ENCODE measurements at places on chromosomes 11 and 22. TPM values are rescaled to one million over a fixed set of nuclear protein-coding genes. Genes with fewer than 3 reads are reported as not detected.
A peak's percentile ranks its signal among the peaks of the same experiment; 100 is the strongest.

The OR5J2 gene
- total RNA-seq, result not detected

The MS4A15 gene
- not detected for total RNA-seq

The C11orf42 gene
- total RNA-seq, result not detected

The UBASH3B gene
- 4.7 TPM for total RNA-seq

The TMEM121B gene
- total RNA-seq, result 0.80 TPM

The FXYD2 gene
- total RNA-seq, result 1.9 TPM

The HOATZ gene
- total RNA-seq, result not detected

The NLRP10 gene
- not detected for total RNA-seq

The C22orf15 gene
- not detected for total RNA-seq

The FOLR3 gene
- 2.2 TPM for total RNA-seq

The OR4A16 gene
- not detected for total RNA-seq

- no peak for DNase-seq
Measured at GRCh38 chr11:18313965-18314763, 7.8 kb downstream of the HPS5 start.

- DNase-seq, result no peak
Measured at GRCh38 chr11:109033627-109034338, 368.9 kb downstream of the DDX10 start.

DNA sequence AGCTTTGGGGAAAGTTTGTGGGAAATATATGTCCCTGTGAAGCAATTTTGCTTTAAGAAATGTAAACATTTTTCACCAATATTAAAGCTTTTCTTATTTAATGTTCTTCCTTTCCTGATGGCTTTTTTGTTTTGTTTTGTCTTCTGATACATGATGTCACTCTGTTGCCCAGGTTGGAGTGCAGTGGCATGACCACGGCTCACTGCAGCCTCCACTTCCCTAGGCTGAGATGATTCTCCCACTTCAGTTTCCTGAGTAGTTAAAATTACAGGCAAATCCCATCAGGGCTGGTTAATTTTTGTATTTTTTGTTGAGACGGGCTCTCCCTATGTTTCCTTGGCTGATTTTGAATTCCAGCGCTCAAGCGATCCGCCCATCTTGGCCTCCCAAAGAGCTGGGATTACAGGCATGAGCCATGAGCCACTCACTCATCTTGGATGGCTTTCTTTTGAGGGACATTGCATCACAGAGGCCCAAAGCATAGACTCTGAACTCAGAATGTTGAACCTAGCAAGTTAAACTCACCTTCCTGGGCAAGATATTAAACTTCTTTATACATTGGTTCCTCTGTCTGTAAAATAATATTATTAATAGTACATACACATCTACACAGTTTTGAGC lies 651 bp upstream of the CARD16 start:
- no peak for DNase-seq

DNA sequence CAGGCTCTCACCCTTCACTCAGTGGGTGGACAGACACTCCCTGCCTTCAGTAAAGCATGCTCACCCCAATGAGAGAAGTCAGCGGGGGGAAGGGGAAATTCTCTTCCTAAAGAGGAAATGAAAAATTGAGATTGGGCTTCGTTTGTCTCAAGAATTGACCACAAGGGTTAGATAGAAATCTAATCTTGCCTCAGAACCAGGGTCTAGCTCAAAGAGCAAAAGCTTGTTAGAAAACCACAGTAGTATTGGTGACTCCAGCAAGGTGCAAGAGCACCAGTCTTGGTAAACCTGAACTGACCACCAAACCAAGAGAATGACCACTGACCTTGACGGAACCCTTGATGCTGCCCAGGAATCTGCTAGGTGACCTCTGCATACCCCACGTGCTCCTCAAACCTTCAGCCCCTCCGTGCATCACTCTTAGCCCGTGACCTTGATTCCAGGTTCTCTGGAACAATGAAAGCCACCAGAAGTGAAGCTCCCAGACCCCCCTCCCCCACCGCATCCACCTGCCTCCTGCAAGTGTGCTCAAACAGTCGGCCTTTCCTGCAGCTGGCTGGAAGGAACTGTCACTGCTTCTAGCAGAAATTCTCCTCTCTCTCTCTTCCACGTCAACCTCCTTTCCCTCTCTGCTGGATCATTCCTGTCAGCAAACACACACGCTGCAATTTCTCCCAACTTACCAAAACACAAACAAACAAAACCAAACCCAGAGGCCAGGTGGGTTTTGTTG lies 3.1 kb upstream of the TMA7B start:
- DNase-seq, result no peak

DNA sequence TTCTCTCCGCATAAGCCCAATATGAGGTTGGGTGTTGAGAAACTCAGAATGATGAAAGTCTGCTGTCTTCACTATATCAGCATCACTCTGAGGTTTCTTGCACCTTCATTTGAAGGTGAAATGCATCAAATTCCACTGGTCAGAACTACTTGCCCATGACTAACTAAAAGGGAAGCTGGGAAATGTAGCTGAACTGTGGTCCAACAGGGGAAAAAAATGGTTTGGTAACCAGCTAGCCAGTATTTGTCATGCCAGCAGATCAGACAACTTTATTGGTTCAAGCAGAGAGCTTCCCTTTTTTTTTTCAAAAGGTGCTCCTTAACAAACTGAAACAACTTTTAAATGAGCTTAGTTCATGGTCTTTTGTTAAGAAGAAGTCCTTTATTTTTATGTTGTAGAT lies 14.2 kb upstream of the PIK3C2A start:
- DNase-seq, result no peak

GRCh38 chr22:32680277-32680676 lies 121.2 kb upstream of the TIMP3 start:
- no peak for DNase-seq

GRCh38 chr11:116421529-116422185 lies 351.1 kb downstream of the BUD13 start:
- DNase-seq, result no peak

DNA sequence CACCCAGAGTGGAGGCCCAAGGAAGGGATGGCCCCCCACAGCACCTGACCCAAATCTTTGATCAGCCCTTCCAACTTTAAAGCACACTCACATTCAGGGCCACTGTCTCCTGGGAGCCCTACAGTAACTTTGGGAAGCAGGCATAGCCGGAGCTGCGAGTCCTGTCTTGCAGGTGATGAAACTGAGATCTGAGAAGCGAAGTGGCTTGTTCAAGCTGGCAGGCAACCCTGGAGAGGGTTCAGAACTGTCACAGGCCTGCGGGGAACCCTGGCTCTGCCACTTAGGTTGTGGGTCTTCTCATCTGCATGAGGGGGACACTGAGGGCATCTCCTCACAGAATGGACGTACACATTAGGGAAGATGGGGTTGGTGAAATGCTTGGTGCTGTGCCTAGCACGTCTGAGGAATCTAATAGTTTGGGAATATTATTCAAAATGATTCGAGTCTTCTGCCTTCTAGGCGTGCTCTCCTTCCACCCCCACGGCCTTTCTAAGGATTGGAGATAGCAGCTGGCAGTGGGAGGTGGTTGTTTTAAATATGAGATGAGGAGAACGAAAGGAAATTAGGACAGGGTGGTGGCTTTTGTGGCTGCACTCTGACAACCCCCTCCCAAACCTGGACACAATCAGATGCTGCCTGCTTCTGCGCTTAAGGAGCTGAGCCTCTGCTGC lies 18.8 kb upstream of the SUN2 start:
- DNase-seq, result no peak

GRCh38 chr11:66371627-66372415 lies at the start of gene SLC29A2:
SLC29A2 (minus strand) TSS chr11:66371760; CDS start chr11:66371591, 169 bp downstream.
- DNase-seq, result peak; percentile 73

- DNase-seq, result no peak
Measured at GRCh38 chr11:121714351-121714750, 261.6 kb upstream of the SORL1-AS1 start.

- peak; percentile 7 for DNase-seq
Measured at GRCh38 chr11:2808850-2809846, 76.4 kb downstream of the CDKN1C start.

GRCh38 chr22:30694171-30694639 lies 469 bp upstream of the OSBP2 start:
- peak; percentile 48 for DNase-seq

DNA sequence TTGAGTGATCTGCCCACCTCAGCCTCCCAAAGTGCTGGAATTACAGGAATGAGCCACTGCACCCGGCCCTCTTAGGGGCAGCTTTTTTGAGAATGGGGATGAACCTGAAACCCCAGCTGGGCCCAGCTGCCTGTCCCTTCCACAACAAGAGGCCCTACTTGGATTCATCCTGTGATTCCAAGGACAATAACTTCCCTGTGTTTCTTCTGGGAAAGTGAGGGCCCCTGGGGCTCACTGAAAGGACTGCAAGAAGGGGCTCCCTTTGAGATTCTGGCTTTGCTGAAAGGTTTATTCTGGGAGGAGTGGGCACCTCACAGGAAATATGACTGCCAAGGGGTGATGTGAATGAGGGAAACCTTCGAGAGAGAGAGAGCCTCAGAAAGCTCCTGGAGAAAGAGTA lies 12.3 kb upstream of the GNAZ start:
- no peak for DNase-seq

- DNase-seq, result no peak
Measured at GRCh38 chr11:106398502-106399075, 321.1 kb downstream of the AASDHPPT start.

GRCh38 chr22:22156716-22157347 lies 87.8 kb upstream of the VPREB1 start:
- DNase-seq, result peak; percentile 44

- DNase-seq, result no peak
Measured at GRCh38 chr11:122799406-122800105, 38.7 kb upstream of the CRTAM start.

- no peak for DNase-seq
Measured at GRCh38 chr11:125971618-125972017, 25.8 kb downstream of the VSIG10L2 start.

DNA sequence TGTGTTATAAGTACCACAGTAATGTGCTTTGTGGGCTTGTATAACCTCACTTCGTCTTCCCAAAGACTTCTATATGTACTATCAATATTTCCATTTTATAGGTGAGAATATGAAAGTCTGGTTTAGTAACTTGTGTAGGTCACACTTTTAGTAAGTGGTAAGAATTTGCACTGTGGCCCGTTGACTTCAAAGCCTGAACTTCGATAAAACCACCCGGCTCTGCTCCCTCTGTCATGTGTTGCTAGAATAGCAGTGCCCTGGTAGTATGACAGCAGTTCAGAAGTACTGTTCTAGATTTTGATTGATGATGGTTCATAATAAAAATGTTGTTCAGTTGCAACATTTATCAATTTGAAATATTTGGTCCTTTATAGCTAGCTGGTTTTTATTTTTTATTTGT lies 110.2 kb upstream of the SORL1-AS1 start:
- no peak for DNase-seq

- DNase-seq, result no peak
Measured at GRCh38 chr11:328012-328411, 7.4 kb upstream of the IFITM3 start.

- DNase-seq, result no peak
Measured at GRCh38 chr11:19821412-19821875, 108.8 kb downstream of the NAV2 start.

DNA sequence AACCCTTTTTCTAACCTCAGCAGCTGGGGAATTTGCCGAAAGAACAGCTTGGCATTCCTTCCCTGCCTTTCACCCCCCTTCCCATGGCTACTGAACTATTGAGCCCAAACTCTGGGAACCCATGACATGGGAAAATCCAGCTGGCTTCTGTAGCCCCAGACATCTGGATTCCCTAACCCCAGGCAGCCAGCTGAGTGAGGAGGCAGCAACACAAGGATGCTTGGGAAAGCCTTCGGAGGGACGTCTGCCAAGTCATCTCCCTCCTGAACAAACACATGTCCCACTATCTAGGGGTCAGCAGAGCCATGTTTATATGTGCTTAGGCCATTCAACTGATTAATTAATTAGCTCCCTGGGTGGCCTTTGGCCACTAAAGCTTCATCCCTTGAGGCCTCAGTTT lies 21.6 kb downstream of the LRRC55 start:
- peak; percentile 76 for DNase-seq

DNA sequence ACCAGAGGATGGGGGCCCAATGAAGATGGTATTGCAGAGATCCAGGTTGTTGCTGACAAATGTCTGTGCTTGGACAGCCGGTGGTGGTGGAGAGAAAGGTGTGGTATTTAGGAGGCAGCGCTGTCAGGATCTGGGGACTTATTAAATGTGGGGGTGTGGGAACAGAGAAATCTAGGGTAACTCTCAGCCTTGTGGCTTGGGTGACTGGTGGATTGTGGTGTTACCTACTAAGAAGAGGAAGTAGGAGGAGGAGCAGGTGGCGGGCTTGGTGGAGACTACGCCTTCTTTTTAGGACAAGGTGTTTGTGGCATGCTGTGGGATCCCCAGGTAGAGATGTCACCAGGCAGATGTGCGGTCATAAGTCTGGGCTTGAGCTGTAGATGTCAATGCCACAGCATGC lies 144.0 kb downstream of the GRIK4 start:
- no peak for DNase-seq

- no peak for DNase-seq
Measured at GRCh38 chr11:130249371-130249770, 65.3 kb downstream of the ZBTB44 start.

- no peak for DNase-seq
Measured at GRCh38 chr11:102256251-102256650, 61.0 kb upstream of the BIRC3 start.

DNA sequence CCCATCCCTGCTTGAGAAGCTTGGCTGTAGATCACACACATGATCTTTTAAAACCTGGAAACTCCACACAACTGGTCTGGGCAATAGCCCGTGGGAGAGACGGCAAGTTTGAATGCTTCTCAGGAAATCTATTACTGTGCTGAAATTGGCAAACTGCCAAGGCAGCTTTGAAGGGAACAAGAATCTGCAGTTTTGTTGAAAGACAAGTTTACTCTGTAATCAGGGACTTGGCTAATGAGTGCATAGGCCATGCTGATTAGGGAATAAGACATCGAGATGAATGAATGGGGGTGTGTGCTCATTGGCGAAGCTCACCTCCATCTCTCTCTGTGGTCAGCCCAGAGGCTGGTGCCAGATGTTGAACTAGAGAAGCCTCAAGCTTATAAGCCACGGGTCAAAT lies 218.8 kb downstream of the HIPK3 start:
- DNase-seq, result no peak

DNA sequence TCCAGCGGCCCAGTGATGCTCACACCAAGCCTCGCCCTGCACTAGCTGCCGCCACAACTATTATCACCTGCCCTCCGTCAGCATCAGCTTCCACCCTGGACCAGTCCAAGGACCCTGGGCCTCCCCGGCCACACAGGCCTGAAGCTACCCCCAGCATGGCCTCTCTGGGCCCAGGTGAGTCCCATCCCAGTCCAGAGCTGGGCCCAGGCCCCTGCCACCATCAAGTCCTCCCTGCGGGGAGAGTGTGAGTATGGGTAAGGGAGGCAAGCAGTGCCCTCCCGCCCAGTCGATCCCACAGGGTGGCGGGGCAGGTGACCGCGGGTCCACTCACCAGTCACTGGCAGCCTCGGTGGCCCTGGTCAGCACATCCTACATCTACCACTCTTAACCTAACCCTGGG lies 9.5 kb upstream of the SUSD2 start:
- no peak for DNase-seq

GRCh38 chr11:119800171-119800570 lies 71.2 kb upstream of the NECTIN1 start:
- DNase-seq, result no peak

Measured in left cardiac atrium (tissue), 4 donors.